Effector memory CD4-positive, alpha-beta T cell (primary cell): ENCODE measurements at places on chromosomes 2 and 18.

DNA sequence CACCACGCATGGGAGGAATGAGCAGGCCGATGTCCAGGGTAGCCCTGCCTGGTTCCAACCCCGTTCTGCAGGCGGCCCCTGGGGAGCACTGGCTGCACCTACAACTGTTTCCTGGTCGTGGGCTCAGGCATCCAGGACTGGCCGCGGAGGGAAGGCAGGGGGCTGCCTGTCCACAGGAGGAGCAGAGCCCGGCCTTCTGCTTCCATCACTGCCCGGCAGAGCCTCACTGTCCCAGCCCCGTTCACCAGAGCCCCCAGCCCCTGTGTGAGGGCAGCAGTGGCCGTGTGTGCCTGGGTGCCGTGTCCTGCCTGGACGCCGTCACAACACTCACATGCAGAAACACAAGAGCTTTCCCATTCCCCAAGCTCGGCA is 56.2 kb downstream of the KCNG2 start:
- H3K4me3 ChIP-seq: no peak overlapping the region
- no peaks in the 10 kb centered on the region for H3K27me3 ChIP-seq
- H3K4me1 ChIP-seq: no peaks in the 10 kb centered on the region
- H3K27ac ChIP-seq: no peak overlapping the region
- no peaks in the 10 kb centered on the region for H3K36me3 ChIP-seq

DNA sequence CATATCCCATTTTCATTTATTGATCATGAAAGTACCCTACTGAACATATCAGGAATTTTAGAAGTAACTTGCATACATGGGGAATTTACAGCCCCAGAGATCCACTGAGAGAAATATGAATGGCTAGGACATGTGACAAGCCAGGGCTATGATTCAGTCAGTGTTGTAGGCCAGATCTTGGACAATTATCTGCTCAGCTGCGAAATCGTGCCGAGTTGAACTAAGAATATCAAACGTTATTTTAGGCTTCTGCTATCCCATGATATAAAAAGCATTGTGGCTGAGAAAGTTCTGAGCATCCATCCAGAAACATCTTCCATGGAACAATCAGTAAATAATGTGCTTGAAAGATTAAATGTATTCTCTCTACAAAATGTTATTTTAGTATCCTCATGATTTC is 85.7 kb upstream of the UNC80 start:
- DNase-seq: no peak
- no peak overlapping the region for H3K4me3 ChIP-seq
- H3K27ac ChIP-seq: no peak overlapping the region
- no peaks in the 10 kb centered on the region for H3K27me3 ChIP-seq
- H3K36me3 ChIP-seq: no peaks in the 10 kb centered on the region
- H3K4me1 ChIP-seq: no peaks in the 10 kb centered on the region

DNA sequence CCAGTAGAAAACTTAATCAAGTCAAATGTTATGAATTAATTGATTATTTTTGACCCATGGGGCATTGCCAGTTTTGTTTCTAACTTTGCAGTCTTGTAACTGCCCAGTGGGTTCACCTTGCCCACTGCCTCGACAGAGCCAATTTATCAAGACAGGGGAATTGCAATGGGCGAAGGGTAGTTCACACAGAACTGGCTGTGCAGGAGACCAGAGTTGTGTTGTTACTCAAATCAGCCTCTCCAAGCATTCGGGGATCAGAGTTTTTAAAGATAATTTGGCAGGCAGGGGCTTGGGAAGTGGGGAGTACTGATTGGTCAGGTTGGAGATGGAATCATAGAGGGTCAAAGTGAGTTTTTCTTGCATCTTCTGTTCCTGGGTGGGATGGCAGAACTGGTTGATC is 168.5 kb upstream of the COPS8 start:
- no peak overlapping the region for H3K27ac ChIP-seq
- H3K27me3 ChIP-seq: no peaks in the 10 kb centered on the region
- H3K4me3 ChIP-seq: no peak overlapping the region
- no peaks in the 10 kb centered on the region for H3K36me3 ChIP-seq
- H3K4me1 ChIP-seq: no peaks in the 10 kb centered on the region
- no peak for DNase-seq

DNA sequence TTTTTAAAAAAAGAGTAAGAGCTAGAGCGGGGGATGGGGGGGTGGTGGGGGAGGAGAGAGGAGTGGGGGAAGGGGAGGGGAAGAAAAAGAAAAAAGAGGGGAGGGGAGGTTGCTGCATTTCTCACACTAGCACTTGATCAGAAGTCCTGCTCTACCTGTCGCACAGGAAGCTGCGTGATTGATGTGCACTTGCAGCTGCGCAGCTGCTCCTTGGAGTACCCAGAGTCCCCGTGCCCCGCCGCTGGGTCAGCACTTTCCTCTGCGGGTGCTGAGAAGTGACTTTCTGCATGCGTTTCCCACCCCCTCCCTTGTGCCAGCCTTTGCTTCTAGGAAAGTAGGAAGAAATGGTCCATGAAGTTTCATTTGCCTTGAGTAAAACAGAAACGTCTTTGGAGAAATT is 297.3 kb downstream of the ETAA1 start:
- no peaks in the 10 kb centered on the region for H3K4me1 ChIP-seq
- no peaks in the 10 kb centered on the region for H3K36me3 ChIP-seq
- no peak overlapping the region for H3K4me3 ChIP-seq
- DNase-seq: no peak

- H3K27me3 ChIP-seq: no peaks in the 10 kb centered on the region
- no peak for DNase-seq
- no peaks in the 10 kb centered on the region for H3K4me1 ChIP-seq
- H3K36me3 ChIP-seq: no peaks in the 10 kb centered on the region
Observed at GRCh38 chr18:22778996-22779395, 154.1 kb upstream of the RBBP8 start.

GRCh38 chr2:165933211-165933910 is 20.2 kb downstream of the TTC21B start:
- H3K4me1 ChIP-seq: no peaks in the 10 kb centered on the region
- H3K4me3 ChIP-seq: no peak overlapping the region
- H3K27ac ChIP-seq: no peak overlapping the region
- DNase-seq: no peak
- H3K36me3 ChIP-seq: peaks cover 40% of the 10 kb centered on the region

- H3K4me3 ChIP-seq: no peak overlapping the region
- no peaks in the 10 kb centered on the region for H3K36me3 ChIP-seq
- no peak overlapping the region for H3K27ac ChIP-seq
- DNase-seq: no peak
- no peaks in the 10 kb centered on the region for H3K4me1 ChIP-seq
Observed at GRCh38 chr2:170218931-170219330, 41.0 kb downstream of the MYO3B start.

DNA sequence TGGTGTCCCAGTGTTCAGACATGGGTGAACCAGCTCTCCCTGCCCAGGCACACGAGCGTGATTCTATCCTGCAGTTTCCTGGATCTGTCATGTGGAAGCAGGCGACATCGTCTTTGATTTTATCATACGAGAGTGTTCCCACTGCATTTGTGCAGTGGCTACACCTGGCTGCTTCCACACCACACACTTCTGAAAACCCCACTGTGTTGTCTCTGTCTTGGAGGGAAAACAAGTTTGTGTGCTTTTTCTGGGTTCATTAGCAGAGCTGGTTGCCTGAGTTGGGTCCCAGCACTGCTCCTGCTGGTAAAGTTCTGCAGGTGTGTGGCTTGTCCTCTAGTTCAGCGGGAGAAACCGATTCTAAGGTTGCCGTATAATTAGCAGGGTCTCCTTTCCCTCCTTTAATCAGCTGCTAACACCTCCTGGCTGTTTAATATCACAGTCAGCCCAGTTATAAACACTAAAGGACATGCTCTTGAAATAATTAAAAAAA is 58.5 kb upstream of the TWIST2 start:
- no peak overlapping the region for H3K27ac ChIP-seq
- no peaks in the 10 kb centered on the region for H3K4me1 ChIP-seq
- DNase-seq: no peak
- no peaks in the 10 kb centered on the region for H3K36me3 ChIP-seq

GRCh38 chr18:13395577-13395976 is 177.0 kb downstream of the LDLRAD4 start:
- no peaks in the 10 kb centered on the region for H3K4me1 ChIP-seq
- H3K36me3 ChIP-seq: no peaks in the 10 kb centered on the region
- no peak overlapping the region for H3K27ac ChIP-seq
- no peak for DNase-seq
- H3K27me3 ChIP-seq: no peaks in the 10 kb centered on the region

- no peaks in the 10 kb centered on the region for H3K36me3 ChIP-seq
- H3K4me3 ChIP-seq: no peak overlapping the region
- DNase-seq: no peak
- H3K27me3 ChIP-seq: no peaks in the 10 kb centered on the region
- H3K4me1 ChIP-seq: no peaks in the 10 kb centered on the region
Observed at GRCh38 chr18:3151399-3152264, 68.1 kb downstream of the MYOM1 start.

- DNase-seq: no peak
- H3K27ac ChIP-seq: no peak overlapping the region
- no peak overlapping the region for H3K4me3 ChIP-seq
- H3K36me3 ChIP-seq: peaks cover 12% of the 10 kb centered on the region
- H3K4me1 ChIP-seq: peaks cover 20% of the 10 kb centered on the region
Observed at GRCh38 chr2:70044290-70045040, 42.8 kb upstream of the PCBP1 start.
